Left ventricle myocardium superior (tissue), 1 donor: ENCODE measurements at places on chromosomes 12 and 14. TPM values are rescaled to one million over a fixed set of nuclear protein-coding genes. Genes with fewer than 3 reads are reported as not detected.

DNA sequence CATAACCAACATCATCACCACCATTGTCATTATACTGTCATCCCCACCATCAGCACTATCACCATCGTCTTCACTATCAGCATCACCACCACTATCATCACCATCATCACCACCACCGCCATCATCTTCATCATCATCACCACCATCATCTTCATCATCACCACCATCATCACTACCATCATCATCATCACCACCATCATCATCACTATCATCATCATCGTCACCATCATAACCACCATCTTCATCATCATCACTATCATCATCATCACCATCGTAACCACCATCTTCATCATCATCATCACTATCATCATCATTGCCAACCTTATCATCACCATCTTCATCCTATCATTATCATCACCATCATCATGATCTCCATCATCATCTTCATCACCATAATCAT lies 39.0 kb downstream of the SVOP start:
- no peak for DNase-seq

DNA sequence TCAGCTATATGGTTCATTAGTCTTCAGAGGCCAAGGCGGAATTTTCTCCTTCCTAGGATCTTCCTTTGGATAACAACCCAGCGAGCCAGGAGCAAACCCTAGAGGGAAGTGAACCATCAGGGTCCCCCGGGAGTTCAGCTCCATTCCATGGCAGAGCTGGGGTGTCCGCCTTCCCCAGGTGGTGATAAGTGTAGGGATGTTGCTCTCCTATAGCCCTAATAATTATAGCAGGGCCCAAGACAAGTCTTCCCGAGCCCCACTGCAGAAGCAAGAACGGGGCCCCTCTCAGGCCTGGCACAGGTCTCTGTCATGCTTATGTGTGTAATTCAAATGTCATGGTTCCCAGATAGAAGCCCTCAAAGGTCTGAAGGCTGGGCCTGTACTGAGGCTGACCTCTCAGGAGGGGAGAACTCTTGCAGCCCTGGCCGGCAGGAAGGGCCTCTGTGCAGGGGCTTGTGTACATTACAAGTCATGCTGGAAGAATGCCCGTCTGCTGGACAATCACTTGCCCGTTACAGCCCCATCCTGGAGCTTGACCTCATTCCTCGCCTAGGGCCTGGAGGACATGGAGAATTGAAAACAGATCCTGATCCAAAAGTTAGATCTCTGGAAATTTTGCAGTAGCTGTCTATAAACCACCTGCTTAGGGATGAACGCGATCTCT lies 17.3 kb downstream of the LRTM2 start:
- no peak for DNase-seq

- no peak for DNase-seq
These were observed 99.7 kb downstream of the DACT1 start for GRCh38 chr14:58737511-58737910.

GRCh38 chr12:100574187-100575074 lies 947 bp downstream of the GAS2L3 start:
- peak; percentile 39 for DNase-seq

DNA sequence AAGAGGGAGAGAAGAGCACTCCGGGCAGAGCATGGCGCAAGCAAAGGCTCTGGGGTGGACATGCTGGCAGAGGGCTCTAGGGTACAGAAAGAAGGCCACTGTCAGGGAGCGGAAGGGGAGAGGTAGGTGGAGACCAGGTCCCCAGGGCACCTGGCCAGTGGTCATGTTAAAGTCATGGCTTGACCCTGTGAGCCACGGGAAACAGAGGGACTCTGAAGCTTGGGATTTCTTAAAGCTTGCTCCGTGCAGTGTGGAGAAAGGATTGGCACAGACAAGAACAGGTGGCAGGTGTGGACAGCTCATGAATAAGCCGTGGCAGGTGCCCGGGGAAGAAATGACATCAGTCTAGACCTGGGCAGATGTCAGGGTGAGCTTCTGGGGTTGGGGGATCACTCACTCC lies 413.8 kb downstream of the BCL11B start:
- DNase-seq = no peak

DNA sequence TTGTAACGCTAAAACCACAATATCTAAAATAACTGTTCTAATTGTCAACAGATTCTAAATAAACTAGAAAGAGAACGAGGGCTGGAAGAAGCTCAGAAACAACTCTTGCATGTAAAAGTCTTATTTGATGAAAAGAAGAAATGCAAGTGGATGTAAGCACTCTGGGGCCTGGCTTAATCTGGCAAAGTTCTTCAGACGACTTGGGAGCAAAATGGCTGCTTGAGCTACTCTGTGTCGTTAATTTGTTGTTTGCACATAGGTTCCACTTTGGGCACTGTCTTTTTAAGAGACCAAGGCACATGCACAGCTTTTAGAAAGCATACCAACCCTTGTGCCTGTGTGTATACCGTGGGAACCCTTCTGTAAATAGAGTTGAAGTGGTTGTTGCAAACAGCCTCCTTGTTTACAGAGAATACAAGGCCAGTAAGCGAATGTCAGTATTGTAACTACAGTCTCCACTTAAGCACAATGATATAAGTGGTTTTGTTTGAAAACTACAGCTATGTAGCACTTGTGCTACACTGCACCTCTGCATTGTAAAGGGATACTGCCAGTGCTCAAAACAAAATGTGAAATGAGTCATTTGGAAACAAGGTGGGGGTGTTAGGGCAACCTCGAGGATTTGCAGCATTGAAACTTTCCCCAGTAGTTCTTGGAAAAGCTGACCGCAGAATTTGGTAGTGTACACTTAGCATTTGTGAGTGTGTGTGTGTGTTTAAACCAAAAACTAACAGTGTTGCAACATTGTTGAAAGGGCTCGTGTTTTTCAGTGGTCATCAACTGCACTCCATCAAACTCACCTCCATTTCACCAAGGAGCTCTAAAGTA lies 154.3 kb downstream of the CEP83 start:
- DNase-seq = no peak

DNA sequence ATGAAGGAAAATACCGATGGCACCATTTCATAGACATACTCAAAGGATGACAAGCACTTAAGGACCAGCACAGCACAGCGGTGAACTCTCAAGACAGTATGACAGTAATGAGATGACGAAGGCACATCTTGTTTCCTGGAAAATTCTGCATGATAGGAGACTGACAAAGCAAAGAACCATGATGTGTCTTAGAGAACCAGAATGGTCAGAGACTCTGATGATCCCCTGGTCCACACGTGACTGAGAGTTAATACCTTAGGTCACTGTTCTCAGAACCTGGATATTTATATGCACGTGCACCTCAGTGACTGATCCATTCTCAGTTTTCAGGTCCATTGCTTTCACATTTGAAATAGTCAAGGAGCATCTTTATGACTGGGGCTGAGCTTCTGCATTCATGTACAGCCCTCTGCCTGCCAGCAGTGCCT lies 35.3 kb downstream of the PROX2 start:
- DNase-seq = no peak

Gene OR4K14
- total RNA-seq = not detected

DNA sequence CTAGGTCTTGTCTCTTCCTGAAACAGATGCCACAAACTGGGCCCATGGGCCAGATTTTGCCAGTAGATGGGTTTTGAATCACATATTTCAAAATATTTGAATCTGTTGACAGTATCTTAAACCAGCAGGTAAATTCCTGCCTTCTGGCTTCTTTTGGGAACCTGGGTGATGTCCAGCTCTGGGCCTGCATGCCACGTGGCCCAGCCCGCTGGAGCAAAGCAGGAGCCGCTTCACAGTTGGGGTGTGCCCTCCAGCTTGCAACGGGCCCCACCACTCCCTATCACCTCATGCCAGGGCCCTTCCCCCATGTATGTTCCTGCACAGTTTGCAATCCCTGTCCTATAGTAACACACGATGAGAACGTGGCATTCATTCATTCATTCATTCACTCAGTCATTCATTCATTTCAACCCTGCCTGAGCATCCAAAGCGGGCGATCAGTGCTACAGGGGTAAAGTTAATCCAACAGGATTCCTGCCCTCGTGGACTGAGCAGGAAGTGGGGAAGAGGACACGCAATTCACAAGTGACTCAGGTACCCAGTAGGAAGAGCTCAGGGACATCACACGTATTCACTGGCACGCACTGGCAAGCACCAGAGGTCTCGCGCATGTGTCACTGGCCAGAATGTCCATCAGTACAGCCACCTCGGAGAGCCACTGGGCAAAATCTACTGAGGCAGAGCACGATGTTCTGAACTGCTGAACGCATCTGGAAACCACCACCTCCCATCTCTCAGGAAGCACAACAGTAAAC lies 27.8 kb downstream of the SCARB1 start:
- DNase-seq = no peak

Gene B3GNT4
- total RNA-seq = not detected
